ENCODE measurements at places on chromosomes 1 and 21.
A peak's percentile ranks its signal among the peaks of the same experiment; 100 is the strongest.

- no peak for DNase-seq
Measured at GRCh38 chr1:161088587-161089110, 709 bp downstream of the NECTIN4 start.

DNA sequence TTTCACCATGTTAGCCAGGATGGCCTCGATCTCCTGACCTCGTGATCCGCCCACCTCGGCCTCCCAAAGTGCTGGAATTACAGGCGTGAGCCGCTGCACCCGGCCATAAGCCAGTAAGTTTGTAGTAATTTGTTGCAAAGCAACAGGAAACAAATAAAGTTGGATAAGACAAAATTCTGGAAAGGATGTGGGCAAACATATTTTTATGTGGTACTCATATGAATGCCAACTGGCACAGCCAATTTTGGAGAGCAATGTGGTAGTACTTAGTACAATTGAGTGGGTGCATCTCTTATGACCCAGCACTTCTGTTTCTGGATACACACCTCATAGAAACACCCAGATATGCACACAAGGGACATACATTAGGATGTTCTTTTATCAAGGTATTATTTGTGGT is 8.4 kb upstream of the IL12RB2 start:
- no peak for DNase-seq

GRCh38 chr1:2968471-2968881 is 52.8 kb upstream of the ACTRT2 start:
- no peak for DNase-seq

- no peak for DNase-seq
Measured at GRCh38 chr1:59502009-59502691, 205.3 kb downstream of the FGGY start.

DNA sequence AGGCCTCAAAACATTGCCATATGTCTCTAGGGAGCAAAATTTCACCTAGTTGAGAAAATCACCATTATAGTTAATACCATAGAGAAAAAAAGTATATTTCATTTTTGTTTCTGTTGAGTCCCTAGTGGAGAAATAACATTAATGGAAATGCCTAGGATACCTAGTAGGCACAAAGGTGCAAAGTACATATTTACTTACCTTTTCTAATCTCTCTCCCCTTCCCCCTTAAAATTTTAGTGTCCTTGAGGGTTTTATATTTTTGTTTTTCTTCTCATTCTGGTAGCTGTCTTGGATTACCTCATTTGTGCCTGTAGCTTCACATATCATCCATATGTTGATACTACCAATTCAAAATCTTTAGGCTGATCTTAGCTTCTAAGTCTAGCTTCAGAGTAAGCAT is 127.0 kb downstream of the MAGI3 start:
- no peak for DNase-seq

GRCh38 chr21:36028127-36029069 is 31.9 kb downstream of the SETD4 start:
- DNase-seq = peak; percentile 73

DNA sequence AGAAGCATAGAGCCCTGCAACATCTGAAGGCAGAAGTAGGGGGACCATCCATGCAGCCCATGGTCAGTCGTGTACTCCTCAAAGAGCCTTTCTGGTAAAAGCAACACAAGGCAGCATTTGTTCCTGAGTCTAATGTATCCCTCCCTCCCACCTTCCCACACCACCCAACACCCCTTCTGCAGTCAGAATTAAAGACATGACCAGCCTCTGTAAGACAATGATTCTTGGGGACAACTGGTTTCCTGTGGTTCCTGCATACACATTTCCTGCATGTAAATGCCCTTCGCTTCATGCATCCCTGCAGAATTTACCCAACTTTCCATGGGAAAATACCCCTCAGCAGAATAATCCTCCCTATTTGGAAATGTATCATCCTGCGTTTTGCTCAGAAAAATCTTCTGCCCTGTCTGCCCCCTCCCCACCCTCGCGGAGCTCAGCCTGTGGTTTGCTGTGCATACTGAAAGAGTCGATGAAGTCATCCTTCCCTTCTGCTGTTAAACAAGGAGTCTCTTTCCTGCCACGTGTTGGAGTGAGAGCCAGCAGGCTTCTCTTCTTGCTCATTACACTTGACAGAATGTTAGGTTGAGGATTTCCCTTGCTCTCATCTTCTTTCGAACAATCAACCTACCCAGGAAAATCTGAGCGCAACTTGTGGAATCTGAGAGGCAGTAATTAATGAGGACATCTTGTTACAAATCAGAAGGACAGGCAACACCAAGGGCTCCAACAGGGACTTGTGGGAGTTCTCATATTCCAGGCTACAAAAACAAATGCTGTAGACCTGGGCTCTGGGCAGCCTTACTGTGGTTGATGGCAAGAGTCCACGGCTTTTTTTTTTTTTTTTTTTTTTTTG is 4.7 kb downstream of the TNN start:
- DNase-seq = no peak

- no peak for DNase-seq
Measured at GRCh38 chr1:31029026-31029425, 36.5 kb downstream of the PUM1 start.

- DNase-seq = no peak
Measured at GRCh38 chr1:54325703-54326461, 80.3 kb downstream of the SSBP3 start.

DNA sequence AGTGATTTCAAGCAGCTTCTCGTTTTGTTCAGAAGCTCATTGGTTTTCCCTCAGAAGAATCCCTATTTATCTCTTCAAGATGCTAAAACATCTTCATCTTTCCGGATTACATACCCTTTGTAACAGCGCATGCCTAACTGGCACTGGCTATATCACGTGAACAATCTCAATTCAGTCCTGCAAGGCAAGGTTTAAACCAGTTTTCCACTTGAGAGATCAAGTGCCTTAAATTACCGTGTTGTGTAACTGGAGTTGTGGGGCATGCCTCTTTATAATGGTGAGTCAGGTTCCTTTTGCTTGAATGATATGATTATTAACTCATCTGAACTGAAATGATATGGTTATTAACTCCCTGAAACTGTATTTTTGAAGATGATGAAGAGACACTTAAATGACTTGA is 11.0 kb upstream of the ZFP69B start:
- DNase-seq = no peak

- DNase-seq = no peak
Measured at GRCh38 chr1:239421811-239422210, 35.4 kb downstream of the CHRM3 start.

- DNase-seq = peak; percentile 69
Measured at GRCh38 chr1:182595641-182596240, 6.7 kb upstream of the RNASEL start.

DNA sequence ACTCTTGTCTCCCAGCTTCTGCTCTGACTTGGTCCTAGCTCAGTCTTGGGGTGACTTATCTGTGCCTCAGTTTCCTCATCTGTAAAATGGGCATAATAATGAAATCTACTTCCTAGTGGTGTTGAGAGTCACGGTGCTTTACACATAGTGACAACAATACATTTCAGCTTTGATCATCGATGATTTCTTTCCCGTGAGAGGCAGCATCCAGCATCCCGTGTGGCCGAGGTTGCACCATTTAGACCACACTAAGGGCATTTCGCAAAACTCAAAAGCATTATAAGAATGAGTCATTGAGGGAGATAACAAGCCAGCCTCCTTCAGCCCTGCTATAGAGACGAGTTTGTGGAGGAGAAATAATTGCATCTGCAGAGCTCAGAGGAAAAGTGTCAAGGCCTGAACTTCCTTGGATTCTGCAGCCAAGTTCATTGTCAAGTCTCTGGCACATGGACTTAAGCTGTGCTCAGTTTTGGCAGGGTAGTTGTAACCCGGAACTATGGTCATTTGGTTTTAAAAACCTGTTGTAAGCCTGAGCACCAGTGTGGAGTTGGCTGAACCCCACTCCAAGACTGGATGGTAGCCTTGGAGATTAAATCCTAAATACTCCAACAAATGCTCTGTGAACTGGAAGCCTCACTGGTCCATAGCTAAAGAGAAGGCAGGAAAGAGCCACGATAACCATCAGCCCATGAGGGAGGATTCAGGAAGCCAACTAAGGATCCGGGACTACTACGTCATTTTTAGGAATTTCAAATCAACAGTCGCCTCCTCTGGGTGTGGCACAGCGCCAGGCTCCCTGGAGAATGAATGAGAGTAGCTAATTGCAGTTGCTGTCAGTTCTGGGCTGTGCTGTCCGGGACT is 64.2 kb downstream of the TCP10L start:
- DNase-seq = no peak

DNA sequence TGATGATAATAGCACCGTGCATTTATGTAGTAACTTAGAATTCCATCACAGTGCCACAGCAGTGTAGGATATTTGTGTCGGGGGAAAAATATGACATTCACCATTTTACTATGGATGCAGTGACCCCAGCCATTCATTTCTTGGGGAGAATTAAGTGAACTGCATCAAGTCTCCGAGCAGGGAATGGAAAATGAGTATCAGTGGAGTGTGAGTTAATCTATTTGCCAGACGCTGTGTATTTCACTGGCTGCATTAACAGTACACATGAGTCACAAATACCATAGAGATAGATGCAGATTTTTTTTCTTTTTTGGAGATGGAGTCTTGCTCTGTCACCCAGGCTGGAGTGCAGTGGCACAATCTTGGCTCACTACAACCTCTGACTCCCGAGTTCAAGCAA is 33.8 kb upstream of the SLC45A1 start:
- DNase-seq = no peak

- DNase-seq = peak; percentile 31
Measured at GRCh38 chr1:235783148-235783776, 83.4 kb downstream of the LYST start.

DNA sequence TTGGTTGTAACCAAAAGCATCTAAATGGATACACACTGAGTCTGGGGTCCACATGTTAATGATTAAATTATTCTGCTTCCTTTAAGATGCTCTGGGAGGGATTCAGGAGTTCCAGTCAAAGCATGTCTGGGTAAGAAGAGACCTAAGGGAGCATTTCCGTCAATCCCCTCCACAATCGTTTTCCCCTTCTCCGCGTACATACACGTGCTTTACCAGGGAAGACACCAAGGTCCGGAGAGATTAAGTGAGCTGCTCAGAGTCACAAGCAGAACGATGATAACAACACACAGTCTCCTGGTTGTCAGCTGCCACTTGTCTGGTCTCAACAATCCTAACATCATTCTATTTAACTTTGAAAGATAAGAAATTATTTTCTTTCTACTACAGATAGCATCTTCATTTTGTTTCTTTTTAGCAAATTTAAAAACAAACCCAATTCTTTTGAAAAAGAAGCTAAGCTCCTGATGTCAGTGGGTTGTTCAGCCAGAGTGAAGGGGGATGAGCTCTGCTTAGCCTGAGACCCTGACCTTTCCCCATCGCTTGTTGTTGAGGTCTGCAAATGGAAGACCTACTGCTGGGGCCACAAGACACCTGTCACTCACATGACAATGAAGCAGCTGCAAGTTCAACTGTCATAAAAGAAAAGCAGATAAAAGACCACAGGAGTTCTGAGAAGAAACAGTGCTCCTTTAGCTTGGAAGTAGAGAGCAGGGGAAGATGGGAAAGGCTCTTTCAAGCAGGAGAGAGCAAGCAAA is 4.5 kb downstream of the PAFAH2 start:
- DNase-seq = no peak

GRCh38 chr1:155166471-155167165 is 6.5 kb downstream of the KRTCAP2 start:
- DNase-seq = no peak

GRCh38 chr1:89279011-89279466 is 6.4 kb upstream of the GBP5 start:
- DNase-seq = peak; percentile 75

DNA sequence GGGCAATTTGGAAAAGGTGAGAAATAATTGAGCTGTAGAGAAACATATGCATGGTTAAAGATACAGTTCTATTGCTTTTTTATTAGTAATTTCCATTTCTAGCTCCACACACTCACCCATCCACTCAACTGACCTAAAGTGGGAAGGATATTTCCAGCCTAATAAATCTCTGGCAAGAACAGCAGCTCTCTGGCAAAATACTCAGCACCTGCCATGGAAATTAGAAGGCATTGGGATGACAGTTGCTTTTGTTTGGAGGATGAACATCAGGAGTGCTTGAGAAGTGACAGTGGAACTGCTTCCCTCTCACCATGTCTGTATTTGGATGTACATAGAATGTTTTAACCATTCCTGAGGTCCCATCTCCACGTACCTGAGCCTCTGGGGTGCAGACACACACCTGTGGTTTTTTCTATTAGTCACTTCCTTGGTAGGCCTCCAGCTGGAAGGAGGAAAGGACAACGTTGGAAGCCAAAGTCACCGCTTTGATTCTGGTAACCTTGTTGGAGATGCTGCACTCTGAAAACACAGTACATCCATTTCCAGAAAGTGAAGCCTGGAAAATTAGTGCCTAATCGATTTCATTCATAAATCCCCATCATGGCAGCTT is 62.3 kb upstream of the RUNX1 start:
- DNase-seq = no peak

GRCh38 chr1:166488327-166488726 is 321.5 kb upstream of the FAM78B start:
- no peak for DNase-seq

DNA sequence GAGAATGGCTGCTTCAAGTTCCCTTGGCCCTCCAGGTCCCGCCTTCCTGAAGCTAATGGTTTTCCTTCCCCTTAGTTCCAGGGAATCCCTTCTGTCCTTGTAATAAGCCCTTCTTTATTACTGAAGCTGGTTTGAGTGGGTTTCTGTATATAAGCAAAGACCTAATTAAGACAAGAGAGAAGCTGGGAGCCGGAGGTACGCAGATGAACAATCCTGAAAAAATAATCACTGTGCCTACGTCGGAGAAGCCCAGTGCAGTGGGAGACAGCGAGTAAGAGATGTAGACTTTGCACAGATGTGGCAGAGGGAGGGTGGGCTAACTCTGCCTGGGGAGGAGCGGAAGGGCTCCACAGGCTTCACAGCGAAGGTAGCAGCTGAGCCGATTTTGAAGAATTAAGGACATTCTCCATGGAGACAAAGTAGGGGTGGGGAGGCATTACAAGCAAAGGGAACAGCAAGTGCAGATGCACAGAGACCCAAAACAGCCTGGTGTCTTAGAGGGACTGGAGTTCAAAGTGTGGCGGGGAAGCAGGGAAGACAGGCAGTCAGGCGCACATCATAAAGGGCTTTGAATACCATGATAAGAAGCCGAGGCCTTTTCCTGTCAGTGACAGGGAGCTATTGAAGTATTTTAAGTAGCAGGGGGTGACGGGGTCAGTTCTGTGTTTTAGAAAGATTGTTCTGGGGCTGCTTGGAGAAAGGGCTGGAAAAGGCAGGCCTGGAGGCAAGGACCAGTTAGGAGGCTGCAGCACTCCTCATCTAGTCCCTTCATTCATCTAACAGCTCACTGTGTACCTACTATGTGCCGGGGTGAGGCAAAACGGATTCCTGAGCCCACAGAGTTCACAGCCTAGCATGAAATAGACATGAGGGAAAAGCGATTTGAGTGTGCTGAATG is 6.5 kb downstream of the RIMS3 start:
- no peak for DNase-seq

GRCh38 chr21:25176637-25177412 is 430.5 kb downstream of the MRPL39 start:
- no peak for DNase-seq

- DNase-seq = peak; percentile 57
Measured at GRCh38 chr1:150564051-150564991, 15.1 kb downstream of the MCL1 start.

Data from CD4-positive, alpha-beta T cell treated with Interleukin-10 for 1 hour (primary cell).